Activated T-helper 1 cell treated with Interleukin-2 at 50 U/mL for 16 hours (primary cell): ENCODE measurements at places on chromosomes 3 and 15.

- DNase-seq: no peak
Measured at GRCh38 chr3:54125300-54125699, 2.9 kb downstream of the CACNA2D3 start.

- DNase-seq: peak; percentile 20
Measured at GRCh38 chr15:64430000-64430735, 30.2 kb upstream of the ZNF609 start.

DNA sequence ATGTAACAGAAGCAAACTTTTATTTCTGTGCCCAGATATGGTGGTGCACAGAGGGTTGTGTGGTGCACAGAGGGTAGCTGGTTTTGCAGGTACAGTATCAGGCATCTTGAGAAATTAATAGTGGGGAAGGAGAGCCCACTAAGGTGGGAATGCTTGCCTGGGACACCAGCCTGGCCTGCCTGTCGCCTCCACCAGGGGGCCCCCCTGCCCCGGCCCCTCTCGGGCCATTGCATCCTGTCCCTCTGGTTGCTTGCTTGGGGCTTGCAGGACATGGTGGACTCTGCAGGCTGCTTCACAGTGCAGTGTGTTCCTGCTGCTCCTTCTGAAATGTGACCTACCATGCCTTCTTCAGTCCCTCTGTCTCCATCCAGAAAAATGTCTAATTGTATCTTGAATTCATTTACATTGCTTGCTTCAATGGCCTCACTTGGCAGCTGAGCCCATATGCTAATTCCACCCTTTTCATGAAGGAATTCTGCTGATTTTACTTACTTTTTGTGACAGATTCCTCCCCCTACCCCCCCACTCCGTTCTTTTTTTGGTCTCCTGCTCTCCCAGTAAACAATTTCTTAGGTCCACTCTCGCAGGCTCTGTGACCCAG lies 73.6 kb downstream of the EEFSEC start:
- DNase-seq: no peak

GRCh38 chr3:64195789-64196188 lies 29.5 kb downstream of the PRICKLE2 start:
- DNase-seq: no peak

DNA sequence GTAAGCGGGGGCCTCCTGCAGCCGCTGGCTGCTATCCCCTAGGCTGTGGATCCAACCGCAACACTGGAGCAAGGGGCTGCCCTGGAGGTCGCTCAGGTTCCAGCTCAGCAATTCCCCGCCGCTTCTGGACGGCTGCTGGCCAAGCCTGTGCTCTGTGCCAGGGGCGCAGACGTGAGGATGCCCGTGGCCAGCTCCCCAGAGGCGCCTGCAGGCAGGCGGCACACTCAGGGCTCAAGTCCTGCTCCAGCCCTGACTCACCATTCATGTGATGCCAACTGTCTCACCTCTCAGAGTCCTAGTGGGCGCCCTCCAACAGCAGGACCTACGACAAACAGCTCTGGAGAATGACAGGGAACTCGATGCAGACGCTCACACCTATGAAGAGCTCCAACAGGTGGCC lies 31.6 kb downstream of the KLHL25 start:
- no peak for DNase-seq

DNA sequence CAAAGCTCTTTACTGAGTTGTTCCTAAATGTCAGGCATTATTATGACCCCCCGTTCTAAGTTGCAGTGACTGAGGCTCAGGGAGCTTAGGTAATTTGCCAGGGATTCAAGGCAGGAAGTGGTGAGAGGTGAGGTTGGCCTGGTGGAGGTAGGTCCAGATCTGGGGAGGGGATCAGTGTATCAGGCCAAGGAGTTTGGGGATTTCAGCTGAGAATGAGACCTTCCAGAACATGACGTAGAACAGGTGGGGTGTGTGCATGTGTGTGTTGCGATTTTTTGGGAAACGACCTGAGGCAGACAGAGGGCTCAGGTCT lies 41.1 kb upstream of the MRPS22 start:
- no peak for DNase-seq

GRCh38 chr3:149233323-149233722 lies 11.7 kb upstream of the CP start:
- DNase-seq: no peak

DNA sequence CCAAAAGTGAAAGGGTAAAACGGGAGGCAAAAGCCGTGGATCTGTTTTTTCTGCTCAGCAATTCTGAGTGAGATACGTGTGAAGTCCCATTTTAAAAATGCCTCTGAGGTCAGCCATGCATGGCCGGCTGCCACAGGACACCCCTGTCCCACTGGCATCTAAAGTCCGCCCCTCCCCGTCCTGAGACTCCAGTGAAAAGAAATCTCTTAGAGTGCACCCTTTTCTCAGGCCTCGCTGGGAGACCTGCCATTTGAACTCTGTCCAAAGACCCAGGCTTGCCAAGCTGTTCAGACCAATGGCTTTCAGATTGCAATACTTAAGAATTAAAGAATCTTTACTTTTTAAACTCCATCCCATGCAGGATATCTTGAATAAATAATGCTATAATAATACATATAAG lies 61.0 kb upstream of the SLC24A5 start:
- no peak for DNase-seq

DNA sequence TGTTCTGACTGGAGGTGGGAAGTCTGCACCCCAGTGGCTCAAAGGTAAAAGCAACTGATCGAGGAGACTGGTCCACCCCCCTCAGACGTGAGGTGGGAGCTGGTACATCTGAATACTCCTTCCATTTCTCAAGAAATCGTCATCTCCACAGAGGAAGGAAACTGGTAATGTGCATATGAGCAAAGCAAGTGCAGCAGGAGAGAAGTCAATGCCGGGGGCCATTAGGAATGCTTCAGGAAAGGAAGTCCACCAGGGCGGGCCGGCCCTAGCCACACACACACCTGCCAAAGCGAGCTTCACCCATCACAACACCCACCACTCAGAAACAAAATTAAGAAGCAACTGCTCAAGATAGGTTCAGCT lies 8.5 kb downstream of the TBC1D2B start:
- no peak for DNase-seq

GRCh38 chr15:70856884-70857561 lies 3.1 kb upstream of the LARP6 start:
- no peak for DNase-seq

- DNase-seq: peak; percentile 11
Measured at GRCh38 chr15:80455668-80456442, 51.7 kb downstream of the ARNT2 start.

DNA sequence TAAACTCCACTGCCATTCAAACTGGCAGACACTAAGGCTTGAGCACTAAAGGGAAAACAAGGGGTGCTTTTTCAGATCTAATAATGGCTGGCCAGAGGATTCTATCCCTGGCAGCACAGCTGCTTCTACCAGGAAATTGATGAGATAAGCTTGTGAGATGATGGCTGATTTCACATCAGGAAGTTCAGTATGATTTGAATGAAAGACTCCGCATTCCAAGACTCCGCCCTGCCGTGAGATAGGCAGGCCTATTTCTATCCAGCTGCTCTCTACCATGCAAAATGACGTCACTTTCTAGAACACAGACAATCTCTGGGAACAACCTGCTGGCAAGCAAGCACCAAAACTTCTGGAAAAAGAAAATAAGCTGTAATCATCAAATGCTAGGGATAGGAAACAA lies 171.8 kb downstream of the WDR76 start:
- no peak for DNase-seq

- DNase-seq: no peak
Measured at GRCh38 chr3:23806534-23807423, 1.0 kb downstream of the UBE2E1 start.

- DNase-seq: no peak
Measured at GRCh38 chr3:192855434-192855833, 62.2 kb downstream of the MB21D2 start.

GRCh38 chr15:53586799-53587198 lies 172.7 kb downstream of the WDR72 start:
- no peak for DNase-seq

- no peak for DNase-seq
Measured at GRCh38 chr3:41880387-41880786, 81.5 kb downstream of the ULK4 start.

- no peak for DNase-seq
Measured at GRCh38 chr3:103210583-103210982, 775.8 kb downstream of the ZPLD1 start.

GRCh38 chr3:135325096-135325495 lies 530.0 kb downstream of the EPHB1 start:
- DNase-seq: no peak

- DNase-seq: no peak
Measured at GRCh38 chr3:119524931-119525662, 26.8 kb downstream of the TIMMDC1 start.

- no peak for DNase-seq
Measured at GRCh38 chr15:68318008-68318835, 40.7 kb downstream of the FEM1B start.

DNA sequence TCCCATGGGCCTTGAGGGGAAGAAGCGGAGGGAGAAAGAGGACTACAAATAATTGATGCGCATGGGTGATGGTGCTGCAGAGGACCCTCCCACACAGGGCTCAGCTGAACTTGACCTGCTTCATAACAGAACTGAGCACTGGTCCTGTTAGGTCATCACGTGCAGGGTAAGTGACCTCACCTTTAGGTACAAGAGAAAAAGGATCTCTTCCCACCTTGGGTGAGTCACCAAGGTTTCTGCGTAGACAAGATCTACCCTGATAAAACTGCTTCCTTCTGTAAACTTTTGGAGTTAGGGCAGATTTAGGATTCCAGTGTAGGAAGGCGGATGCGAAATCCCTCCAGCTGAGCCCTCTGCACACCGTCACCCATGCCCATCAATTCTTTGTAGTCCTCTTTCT lies 67.1 kb downstream of the FEM1B start:
- no peak for DNase-seq

DNA sequence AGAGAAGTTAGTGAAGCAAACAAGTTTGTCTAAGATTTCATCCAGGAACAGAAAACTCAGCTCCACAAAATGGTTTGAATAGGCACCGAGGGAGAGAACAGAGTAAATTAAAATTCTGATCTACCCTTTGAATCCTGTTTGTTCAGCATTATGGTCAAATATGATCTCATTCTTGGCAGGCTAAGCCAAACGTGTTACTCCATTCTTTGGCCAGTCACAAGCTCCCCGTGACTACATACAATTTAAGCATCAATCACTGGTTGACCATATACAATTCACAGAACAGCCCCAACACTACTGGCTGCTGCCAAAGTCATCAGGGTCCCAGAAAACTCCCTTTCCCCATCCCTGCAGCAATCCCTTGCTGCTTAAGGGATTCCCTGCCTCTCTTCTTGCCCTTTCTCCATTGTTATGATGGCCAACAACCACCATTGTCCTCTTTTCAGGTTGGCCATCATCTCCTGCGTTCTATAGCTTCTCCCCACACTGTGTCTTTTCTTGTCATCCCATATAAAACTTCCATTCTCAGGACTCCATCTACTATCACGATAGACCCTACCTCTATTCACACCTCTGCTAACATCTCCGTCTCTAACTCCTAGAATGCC lies 46.3 kb downstream of the GOLIM4 start:
- no peak for DNase-seq

- DNase-seq: no peak
Measured at GRCh38 chr3:70702132-70702531, 389.7 kb upstream of the MDFIC2 start.

DNA sequence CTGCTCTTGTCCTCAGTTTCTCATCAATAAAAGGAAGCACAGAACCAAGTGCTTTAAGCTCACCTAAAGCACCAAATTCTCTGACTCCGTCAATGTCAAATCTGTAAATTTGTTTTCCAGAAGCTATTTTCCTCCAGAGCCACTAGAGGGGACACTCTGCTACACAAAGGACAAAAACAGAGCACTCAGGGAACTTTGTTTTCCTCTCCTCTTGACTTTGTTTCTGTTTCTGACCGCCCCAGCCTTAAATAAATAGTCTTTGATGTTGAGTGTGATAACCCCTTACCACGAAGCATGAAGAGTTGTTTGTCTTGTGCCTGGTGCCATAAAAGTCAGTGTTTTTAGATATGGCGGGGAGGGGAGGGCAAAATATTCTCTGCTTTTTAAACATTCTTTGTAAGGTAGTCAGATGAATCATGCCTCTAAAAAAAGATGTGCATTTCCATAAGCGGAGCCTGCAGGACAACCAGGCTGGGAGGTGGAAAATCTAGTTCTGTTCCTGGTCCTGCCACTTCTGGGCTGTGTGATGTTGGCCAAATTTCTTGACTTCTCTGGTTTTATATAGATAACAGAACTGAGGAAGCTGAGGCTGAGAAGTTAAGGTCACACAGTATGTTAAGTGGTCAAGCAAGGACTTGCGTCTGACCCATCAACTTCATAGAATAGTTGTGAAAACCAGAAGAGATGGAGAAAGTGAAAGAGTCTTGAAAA lies 7.3 kb upstream of the ZBTB38 start:
- no peak for DNase-seq

DNA sequence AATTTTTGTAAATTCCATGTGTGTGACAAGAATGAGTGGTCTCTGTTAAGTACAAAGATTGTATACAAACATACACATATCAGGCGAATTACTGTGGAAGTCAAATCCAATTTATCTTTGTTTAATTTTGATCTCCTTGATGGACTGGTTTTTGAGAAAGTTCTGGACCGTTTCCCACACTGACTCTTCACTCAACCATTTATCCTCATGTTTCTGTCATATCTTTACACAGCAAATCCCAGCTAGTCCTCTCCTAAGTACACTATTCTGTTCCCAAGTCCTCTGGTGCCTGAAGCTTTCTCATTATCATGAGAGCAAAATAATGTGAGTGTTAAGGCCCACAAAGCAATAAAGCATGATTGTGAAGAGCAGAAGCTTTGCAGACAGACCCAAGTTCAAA lies 189.9 kb downstream of the WNT5A start:
- DNase-seq: no peak

DNA sequence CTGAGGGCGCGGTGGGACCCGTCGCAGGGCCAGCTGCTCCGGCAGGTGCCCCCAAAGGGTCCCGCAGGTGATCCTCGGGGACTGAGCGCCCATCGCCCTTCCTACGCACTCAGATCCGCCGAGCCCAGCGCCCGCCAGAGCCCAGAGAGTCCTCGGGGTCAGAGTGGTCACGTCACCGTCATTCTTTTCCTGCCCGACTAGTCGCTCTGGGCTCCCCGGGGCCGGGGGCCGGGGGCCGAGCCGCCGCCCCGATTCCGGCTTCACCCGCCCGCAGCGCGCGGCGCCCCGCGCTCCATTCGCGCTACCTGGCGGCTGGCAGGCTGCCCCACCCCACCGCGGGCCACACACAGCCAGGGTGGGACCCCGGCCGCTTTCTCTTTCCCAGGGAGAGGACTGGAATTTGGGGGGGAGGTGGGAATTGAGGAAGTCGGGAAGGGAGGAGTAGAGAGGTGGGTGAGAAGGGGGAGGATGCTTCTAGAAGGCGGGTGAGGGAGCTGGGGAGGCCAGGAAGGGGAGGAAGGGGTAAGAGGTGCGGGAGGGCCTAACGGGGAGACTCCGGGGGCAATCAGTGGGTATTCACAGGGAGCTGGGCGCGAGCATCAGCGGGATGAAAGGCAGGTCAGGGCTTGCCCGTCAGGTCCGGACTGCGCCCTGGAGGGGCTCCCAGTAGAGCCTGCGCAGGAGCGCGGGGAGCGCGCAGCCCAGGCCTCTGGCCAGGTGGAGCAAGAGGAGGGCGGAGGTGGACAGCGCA lies 36.1 kb upstream of the EPHB3 start:
- DNase-seq: no peak

- DNase-seq: no peak
Measured at GRCh38 chr15:94174399-94174802, 57.0 kb upstream of the MCTP2 start.
